ENCODE measurements at places on chromosomes 12 and 14.

- DNase-seq, result peak; percentile 82
These were observed 102.0 kb downstream of the EGLN3 start for GRCh38 chr14:33848706-33849454.

DNA sequence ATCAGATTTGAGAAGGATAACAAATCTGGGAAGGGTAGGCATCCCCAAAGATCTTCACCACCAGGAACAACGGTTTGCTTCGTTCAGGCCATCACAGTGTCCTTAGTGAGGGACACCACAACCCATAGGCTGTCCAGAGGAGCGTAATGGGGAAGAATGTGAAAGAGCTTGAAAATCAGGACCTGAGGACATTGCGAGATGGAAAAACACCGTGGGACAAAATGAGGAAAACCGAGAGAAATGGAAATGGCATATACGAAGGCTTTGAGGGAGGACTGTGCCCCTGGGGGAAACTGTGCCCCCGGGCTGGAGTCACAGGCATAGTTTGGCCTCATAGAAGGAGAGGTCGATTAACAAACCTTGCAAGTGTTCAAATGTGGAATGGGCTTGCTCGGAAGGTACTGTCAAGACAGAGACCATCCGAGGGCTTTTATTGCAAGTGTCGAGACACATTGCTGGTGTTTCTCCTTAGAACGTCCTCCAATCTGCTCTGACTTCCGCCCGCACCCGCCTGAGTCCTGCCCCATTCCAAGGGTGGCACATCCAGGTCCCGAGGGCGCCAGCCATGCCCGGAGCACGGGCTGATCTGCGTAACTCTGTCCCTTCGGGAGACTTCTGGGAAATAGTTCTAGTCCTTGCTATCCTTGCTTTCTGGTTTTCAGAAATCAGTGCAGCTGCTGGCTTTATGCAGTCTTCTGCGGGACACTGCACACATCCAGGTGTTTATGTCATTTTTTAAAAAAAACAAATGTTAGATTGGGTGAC is 885 bp upstream of the PALS1 start:
- DNase-seq, result no peak

DNA sequence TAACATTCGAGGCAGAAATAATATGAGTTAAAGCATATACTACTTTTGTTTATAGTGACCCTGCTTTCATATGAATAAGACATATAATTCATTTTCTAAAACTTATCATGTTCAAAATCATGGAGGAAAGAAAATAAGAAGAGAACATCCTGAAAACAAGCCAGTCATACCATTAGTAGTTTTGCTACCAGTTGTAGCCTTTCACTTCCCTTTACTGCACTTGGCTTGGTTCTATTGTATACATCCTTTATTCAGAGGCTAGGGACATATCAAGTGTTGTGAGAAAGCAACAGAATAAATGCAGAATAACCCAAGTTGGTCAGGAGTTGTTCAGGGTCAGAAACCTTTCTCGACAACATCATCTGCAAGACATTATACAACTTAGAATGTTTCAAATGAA is 598.7 kb downstream of the SOX5 start:
- no peak for DNase-seq

GRCh38 chr12:111349101-111349747 is 19.7 kb downstream of the PHETA1 start:
- no peak for DNase-seq

DNA sequence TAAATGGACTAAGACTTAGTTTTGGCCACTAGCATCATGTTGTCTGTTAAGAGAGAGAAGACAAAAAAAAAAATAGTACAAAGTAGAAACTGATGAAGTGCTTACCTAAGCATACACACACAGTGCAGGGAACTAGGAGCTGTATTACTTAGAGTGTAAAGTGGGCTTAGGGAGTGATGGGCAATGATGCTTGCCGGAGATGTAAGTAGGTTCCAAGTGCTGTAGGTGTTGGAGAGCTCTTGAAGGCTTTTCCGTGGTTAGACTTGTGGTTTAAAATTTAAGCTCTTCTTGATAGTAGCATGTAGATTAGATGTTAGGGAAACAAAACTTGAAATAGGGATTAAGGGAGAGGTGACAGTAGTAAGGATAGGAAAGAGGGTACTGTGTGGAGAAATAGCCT is 34.7 kb downstream of the MIA2 start:
- no peak for DNase-seq

DNA sequence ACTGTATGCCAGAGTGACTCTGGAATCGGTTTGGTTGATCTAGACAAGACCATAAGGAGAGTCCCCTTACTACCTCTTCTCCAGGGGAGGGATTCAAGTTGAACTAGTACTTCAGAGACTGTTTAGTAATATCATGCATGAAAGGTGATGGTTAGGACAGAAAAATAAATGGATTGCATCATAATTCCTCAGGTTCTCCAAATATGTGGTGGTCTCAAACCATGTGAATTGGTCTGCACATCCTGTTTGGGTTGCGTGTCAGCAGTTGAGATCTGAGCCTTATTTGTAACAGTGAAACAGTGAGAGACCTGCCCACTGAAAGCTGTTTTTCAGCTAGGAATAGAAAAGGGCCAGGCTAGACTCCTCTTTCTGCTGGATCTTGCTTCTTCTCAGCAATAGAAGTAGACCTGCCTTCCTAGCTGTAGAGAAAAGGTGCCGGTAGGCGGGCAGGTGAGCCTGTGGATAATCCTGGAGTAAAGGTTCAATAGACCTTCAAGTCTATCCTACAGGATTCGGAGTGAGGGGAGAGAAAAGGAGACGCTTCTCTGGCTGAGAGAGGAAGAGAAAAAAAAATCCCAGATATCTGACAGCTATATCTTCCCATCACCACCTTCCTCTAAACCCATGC is 258.5 kb upstream of the E2F7 start:
- no peak for DNase-seq

- DNase-seq, result no peak
These were observed 19.5 kb upstream of the NUBPL start for GRCh38 chr14:31541702-31542101.
